Coronary artery (tissue), 2 donors: ENCODE measurements at places on chromosomes 6 and 20.
A peak's percentile ranks its signal among the peaks of the same experiment; 100 is the strongest.

- DNase-seq, result peak; percentile 64
These were observed 21.7 kb downstream of the MAP1LC3A start for GRCh38 chr20:34579979-34580940.

DNA sequence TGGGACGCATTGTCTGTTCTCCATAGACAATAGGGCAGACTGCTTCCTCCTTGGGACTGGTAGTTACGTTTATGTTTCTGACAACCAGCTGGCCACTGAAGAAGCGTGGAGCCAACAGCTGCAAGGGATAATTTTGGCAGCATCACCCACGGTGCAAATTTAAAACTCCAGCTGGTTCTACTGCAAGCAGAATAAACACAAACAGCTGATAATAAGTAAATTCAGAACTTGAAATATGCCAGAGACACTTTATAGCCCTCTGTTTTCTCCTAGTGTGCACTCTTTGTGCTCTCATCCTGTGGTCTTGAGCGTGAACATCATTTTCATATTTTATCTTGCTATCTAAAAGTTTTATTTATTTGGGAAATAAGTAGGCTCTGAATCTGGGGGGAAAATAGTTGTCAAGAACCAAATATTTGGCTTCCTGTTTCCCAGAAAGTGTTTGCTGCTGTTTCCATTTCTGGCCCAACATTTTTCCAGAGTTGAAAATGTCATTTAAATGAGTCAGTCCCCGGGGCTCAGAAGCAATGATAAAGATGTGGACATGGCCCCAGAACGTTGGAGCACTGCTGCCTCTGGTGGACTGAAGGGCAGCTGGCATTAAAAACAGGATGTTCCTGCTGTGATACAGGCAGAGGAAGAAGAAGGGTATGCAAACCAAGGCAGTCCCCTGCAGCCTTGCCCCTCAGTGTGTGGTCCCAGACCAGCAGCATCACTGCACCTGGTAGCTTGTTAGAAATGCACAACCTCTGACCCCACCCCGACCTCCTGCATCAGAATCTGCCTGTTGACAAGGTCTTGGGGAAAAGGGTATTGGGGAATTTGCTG, 12.5 kb upstream of the THBD start:
- peak; percentile 84 for DNase-seq

DNA sequence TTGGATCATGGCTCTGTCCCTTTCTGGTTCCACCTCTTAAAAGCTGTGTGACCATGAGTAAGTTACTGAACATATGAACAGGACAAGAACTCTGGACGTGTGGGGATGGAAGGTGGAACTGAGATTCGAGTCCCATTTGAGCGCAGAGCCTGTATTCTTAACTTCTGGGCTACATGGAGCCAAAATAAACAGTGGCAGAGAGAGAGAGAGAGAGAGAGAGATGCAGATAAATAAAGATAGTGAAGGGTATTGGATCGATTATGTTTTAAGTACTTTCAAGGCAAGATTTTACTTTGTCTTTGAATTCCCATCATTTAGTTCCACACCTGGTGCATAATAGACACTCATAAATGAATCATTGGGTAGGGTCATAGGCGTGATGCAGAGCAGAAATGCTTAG, 39.7 kb downstream of the SLC35D3 start:
- no peak for DNase-seq

DNA sequence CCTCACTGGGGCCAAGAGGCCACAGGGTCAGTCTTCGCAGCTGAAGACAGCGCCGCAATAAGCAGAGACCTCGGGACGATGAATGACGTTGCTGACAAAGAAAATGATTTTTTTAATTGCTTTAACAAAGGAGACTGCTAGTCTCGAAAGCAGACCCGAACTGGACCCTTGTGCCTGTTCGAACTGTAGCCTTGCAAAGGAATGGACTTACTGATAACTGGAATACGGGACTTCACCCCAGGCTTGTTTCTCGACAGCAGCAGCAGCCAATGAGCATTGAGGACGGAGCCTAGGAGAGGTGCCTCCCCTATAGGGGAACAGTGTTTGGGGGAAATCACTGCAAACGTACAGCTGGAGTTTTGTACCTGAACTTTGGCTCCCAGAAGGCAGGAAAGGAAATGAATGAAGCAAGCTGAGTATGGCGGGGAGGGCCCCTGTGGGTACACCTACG, 1.3 kb upstream of the TAF4 start:
- DNase-seq, result no peak

DNA sequence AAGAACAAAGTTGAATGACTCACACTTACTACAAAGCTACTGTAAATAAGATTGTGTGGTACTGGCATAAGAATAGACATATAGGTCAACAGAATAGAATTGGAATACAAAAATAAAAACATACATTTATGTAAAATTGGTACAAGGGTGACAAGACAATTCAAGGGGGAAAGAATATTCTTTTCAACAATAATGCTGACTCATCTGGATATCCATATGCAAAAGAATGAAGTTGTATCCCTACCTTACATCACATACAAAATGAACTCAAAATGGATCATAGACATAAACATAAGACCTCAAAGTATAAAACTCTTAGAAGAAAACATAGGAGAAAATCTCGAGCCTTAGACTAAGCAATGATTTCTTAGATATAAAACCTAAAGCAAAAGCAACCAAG, 50.9 kb downstream of the TRMT6 start:
- no peak for DNase-seq

DNA sequence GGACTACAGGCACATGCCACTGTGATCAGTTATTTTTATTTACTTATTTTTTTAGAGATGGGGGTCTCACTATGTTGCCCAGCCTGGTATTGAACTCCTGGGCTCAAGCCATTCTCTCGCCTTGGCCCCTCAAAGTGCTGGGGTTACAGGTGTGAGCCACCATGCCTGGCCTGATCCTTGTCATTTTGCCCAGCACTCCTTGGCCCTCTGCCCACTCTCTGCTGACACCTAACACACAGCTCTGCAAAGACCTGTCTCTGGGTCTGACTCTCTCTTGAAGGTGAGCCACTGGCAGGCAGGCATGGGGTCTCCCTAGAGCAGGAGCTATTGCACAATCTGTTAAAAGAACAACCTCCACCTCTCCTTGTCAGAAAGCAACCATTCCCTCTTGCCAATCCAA, 155.6 kb downstream of the ZFP64 start:
- DNase-seq, result no peak

DNA sequence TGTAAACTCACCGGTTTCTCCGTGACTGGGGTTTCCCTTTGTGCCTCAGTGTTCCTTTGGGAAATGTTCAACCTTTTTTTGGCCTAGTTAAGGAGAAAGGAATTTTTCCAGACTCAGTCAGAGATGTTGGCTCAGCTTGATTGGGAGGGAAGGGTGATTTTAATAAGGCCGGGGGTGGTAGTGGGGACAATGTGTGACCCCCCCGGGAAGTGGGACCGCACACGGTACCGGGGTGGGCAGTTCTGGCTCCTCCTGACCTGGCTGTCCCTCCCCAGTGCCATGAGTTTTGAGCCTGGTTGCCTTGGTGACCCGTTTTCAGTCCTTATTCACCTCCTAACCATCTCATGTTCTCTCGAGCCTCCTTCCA, 132.7 kb downstream of the SNX5 start:
- DNase-seq, result no peak

GRCh38 chr20:50516180-50516934, 6.2 kb downstream of the PTPN1 start:
- DNase-seq, result no peak

DNA sequence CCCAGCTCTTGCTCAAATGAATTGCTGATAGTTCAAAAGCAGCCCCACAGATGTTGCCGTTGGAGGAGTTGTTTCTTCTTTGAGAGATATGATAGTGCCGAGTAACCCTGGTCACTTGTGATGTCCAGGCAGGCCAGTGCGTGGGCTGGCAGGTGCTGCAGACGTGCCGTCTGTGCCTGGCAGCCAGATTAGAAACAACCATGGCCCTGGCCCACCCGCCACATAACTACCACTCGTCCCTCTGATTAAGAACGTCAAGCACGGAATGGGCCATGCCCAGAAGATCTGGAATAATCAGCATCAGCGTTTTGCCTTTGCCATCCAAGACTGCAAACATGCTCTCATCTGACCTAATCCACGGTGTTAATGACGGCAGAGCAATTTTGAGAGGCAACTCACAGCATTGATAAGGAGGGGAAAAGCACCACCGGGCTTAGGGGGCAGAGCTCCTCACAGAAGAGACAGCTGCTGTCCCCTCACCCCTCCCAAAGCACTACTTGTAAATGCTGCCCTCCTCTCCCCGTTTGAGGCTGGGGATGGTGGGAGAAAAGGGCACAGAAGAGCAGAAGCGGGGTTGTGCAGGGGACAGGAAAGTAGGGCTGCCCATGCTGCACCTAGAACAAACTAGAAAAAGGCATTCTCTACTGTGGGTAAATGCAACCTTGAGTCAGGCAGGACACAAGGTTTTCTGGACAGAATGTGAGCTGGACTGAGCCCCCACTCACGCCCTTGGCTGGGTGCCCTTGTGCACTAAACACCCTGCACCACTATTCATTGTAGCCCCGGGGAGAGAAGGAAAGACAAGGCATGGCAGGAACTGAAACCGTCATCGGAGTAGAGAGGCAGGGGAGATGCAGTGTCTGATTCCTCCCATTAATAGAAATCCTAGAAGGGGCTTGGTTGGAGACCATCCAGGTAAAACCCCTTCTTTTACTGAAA, 5.3 kb upstream of the CPNE5 start:
- no peak for DNase-seq

DNA sequence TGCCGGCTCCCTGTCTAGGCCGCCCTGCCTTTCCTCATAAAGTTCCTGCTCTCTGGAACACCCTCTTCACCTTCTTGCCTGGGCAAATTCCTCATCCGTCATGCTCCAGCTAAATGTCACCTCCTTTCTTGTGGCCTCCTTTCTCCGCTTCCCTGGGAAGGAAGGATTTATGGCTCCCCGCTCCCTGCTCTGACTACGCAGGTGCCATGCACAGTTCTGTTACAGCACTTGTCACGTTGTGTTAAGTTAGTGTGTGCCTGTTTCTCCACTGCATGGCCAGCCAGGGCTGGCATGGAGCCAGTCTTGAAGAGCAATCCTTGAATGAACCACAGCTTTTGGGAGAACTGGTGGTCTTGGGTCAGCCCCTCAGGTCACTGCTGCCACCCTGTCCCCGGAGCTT, 61.7 kb downstream of the CD40 start:
- DNase-seq, result no peak

DNA sequence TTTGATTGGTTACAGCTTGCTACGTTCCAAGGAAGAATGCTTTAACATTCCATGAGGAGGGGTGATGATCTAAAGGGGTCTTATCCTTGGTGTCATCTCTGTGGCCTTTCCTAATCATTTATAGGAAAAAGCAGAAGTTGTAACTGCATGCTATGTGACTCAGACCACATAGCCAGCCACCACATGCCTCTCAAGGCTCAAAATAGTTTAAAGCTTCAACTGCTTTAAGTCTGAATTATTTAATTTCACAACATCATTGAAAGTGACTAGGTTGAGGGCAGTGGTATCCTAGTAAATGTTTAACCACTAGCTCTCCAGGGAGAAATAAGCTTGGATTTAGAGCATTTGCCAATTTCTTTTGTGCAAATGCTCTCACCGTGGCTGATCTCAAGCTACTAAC, 29.7 kb downstream of the MC3R start:
- no peak for DNase-seq

DNA sequence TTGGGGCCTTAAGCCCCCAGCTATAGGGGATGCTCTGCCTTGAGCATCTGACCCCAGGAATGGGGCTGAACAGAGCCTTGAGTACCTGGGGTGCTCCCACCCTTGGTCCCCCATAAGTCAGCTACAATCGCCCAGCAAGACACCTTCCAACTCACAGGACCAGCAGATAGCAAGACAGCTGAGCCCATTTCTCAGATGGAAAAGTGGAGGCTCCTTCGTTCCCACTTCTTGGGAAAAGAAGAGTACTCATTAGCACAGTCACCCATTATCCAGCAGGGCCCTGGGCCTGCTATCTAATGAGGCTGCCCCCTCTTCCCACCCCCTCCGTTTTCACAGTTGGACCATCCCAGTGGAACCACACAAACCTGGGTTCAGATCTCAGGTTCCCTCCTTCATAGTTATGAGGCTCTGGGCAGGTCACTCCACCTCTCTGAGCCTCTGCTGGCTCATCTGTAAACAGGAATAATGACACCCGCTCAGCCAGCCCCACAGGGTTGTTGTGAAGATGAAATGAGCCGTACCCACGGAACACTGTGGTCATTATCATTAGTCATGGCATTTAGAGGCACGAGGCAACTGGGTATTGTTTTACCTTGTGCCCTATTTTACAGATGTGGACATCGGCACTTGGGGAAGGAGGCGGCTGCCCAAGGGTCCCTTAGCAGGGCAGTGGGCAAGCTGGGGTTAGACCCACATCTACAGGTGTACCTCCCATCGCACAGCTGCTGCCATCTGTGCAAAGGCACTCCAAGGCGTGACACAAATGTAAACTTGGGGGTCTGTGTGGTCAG, 4.5 kb downstream of the LPIN3 start:
- no peak for DNase-seq

GRCh38 chr6:81668615-81669047, 83.8 kb downstream of the TENT5A start:
- no peak for DNase-seq

DNA sequence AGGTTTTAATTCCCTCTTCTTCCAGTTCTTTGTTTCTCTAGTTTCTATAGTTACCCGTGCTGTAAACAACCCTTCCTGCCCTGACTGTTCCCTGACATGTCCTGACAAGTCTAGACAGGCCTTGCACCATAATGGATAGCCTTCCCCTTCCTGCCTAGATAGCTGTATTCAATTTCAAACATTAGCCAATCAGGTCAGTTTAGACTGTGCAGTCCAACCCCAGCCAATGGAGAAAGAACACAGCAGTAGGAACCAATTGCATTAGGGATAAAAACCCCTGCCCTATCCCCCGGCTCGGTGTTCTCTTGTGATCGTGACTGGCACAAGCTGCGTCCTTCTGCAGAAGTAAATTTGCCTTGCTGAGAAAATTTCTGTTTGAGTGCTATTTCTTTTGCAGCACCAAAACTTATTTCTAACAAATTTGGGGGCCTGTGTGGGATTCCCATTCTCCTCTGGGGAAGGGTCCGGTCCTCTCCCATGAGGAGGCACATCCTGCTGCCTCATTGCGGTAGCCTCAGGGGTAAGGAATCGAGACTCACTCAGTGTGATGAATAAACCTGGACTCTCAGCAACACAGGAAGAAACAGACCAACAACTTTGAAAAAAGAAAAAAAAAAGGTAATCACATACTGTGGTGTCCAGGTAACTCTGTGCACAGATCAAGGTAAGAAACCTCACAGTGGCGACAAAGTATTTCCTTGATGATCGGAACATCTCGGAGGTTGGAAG, 248.7 kb upstream of the ECI2 start:
- DNase-seq, result no peak
